Stimulated activated CD4-positive, alpha-beta T cell treated with anti-CD3 and anti-CD28 coated beads, TNF-alpha, amount 100 ng/mL, for 1 hour (primary cell): ENCODE measurements at places on chromosomes 4 and X.

DNA sequence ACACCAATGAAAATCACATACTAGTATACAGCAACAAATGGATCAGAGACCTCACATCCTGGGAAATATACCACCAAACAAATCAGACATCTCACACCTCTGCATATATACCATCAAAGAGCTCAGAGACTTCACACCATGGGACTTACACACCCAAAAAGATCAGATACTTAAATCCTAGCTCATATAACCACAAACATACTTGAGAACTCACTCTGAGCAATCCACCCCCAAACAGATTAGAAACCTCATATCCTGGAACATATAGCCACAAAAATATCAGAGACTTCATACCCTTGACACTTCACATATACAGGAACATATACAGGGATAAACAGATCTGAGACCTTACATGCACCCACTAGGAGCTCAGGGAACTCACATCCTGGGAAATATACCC, 32.1 kb downstream of the SUV39H1 start:
- no peak for DNase-seq

DNA sequence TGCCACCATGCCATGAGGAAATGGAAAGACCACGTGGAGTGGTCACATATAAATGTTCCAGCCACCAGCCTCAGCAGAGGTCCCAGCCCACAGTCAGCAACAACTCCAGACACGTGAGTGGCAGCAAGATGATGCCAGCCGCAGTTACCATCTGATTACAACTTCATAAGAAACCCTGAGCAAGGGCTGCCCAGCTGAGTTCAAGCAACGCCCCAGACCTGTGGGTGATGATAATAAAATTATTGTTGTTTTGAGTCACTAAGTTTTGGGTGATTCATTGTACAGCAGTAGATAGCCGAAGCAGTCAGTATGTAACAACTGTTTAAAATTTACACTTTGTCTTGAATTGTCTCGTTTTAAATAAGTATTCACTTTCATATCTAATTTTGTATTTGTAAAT, 5.8 kb upstream of the CCNG2 start:
- no peak for DNase-seq

DNA sequence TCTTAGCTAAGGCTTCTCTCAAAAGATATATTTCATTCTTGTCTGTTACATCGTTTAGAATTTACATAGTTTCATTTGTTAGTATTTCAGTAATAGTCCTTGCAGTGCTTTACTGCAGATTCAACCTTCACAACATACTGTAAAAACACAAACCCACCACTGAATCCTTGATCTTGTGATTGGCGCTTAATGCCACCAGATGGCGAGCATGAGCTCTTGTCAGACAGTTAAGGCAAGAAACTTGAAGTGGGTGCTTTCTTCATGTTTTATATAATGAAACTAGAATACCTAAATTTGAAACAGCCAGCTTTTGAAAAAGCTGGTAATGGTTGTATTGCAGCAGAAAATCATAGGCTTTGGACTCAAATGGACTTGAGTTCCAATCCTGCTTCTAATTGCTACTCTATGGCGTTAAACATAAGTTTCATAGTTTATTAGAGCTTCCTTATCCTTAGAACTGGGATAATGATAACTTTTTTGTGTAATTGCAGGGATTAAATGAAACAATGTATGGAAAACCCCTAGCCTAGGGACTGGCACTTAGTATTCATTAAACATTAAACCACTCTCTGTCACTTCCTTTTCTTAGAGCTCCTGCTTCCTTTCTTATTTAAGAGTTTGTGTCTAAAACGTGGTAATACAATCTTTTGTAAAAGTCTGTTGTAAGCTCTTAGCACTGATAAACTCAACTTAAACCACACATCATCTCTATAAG, 95.1 kb downstream of the USP9X start:
- peak; percentile 5 for DNase-seq

DNA sequence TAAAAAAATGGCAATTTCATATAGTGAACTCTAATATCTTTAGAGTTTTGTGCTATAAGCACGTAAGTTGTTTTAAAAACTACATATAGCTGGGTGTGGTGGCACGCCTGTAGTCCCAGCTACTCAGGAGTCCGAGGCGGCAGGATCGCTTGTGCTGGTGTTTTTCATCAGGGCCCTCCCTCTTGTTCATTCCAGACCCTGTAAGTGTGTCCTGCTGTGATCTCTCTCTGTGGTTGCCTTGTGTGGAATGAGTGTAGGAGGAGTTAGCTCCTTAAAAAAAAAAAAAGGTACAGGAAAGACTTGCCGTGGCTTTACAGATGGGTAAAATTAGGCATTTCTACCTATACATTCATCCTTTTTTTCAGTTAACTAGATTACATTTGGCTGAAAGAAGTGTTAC, 35.4 kb downstream of the RBBP7 start:
- no peak for DNase-seq

DNA sequence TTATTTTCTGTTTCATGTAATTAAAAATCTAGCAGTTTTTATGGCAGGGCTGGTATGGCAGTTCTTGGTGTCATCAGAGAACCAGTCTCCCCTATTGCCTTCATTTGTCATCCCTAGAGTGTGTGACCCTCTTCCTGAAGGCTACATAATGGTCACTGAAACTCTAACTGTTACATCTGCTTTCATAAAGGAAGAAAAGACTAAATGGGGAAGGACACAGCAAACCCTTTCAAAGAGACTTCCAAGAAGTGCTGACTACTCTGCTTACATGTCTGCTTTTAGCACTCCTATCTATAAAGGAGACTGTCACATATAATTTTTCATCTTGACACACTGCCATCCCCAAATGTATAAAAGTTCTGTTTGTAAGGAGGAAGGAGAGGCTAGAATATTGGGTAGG, 105.9 kb upstream of the DIAPH2 start:
- DNase-seq: no peak

GRCh38 chr4:184937745-184938144, 80.5 kb upstream of the HELT start:
- no peak for DNase-seq

- DNase-seq: no peak
These were observed 41.5 kb upstream of the SMIM10 start for GRCh38 chrX:134949271-134949670.

DNA sequence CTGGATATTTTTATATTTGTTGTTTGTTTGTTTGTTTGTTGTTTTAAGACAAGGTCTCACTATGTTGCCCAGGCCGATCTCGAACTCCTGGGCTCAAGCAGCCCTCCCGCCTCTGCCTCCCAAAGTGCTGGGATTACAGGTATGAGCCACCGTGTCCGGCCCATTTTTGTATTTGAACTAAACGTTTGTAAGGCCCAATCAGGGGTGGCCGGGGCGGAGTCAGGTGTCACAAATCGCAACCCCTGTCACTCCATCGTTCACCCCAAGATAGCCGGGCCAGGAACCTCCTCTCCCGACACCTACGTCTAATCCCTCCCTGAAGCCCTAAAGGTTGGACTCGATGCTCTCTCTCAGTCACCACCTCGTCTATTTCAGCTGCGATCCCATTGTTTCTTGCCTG, 722 bp upstream of the EFHC2 start:
- peak; percentile 16 for DNase-seq

DNA sequence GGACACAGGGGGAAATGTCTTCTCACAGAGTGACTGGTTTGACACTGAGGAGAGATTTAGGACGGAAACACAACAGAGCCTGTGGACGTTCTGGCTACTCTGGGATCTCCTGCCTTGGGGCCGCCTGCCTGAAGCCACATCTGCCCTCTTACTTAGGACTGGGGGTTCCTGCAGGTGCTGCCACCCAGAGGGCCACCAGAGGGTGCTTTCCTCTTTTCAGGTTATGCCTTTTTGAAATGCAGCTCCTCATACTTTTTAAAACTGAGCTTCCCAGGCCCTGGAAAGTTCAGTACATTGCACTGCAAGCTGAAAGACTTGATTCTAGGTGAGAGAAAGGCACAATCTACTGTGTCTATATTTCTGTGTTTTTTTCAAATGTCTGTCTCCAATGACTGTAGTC, 92.2 kb upstream of the PGRMC2 start:
- no peak for DNase-seq

DNA sequence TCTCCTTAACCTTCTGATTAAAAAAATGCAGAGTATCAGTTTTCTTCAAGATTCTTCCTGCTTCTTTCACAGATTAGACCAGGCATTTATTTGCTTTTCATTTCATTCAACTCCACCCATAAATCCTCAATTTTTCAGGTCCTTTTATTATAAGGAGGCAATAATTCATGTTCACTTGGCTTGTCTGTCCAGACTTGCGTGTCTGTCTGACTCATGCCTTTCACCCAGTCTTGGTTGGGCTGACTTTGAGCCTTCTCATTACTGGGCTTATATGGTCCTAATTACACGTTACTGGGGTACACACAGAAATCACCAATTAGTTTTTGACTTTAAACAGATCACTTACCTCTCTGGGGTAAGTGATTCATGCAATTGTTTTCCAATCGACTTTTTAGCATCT, 48.8 kb upstream of the GALNT7 start:
- no peak for DNase-seq

GRCh38 chrX:55312655-55313054, 47.9 kb upstream of the PAGE3 start:
- DNase-seq: no peak

DNA sequence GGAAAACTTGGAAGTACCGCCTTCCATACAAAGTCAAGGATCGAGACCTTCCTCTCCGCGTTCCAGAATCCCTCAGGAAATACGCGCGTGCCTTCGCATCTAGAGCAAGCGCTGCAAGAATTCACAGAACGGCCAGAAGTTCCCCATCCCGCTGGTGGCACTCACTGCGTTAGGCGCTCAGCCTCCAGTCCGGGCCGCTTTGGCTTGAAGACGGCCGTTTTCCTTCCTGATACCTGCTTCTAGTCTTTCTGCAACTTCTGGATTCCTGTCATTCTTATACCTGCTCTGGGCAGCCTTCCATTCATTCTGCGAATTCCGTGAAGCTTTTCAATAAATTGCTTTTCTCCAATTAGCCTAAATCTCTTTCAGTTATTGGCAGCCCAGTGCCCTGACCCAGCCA, 896.4 kb downstream of the TRIML1 start:
- no peak for DNase-seq

DNA sequence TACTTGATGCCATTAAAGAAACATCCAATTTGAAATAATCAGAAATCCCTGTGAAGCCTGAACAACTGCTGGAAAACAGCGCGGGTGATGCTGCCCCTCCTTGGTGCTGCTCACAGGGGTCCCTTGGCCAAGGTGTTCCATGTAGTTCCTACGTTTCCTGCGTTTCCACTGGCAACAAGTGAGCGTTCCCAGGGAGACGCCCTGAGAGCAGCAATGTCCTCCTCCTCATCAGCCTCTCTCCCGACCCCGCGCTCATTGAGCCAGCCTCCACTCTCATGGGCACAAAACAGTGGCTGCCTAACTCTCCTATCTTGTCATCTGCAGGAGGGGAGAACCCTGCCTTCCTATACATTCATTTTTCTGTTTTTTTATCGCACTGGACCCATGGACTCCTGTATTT, 18.9 kb downstream of the LETM1 start:
- no peak for DNase-seq

DNA sequence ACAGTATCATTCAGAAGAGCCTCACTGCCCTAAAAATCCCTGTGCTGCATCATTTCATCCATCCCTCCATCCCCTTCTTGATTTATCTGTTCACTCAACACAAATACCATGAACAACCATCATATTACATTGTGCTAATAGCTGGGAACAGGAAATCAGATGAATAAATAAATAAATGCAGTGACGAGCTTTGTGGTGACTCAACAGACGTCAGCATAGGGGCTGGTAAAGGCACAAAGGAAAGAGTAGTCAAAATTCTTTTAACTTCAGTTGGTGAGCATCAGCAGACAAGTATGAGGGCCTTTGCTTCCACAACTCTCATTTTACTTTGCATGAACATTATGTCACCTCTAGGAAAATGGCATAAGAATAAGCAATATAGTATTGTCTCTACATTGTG, 65.5 kb downstream of the EDNRA start:
- no peak for DNase-seq

GRCh38 chr4:36111172-36111571, 133.1 kb downstream of the ARAP2 start:
- no peak for DNase-seq

GRCh38 chrX:152640034-152640818, 2.5 kb downstream of the GABRQ start:
- DNase-seq: no peak

DNA sequence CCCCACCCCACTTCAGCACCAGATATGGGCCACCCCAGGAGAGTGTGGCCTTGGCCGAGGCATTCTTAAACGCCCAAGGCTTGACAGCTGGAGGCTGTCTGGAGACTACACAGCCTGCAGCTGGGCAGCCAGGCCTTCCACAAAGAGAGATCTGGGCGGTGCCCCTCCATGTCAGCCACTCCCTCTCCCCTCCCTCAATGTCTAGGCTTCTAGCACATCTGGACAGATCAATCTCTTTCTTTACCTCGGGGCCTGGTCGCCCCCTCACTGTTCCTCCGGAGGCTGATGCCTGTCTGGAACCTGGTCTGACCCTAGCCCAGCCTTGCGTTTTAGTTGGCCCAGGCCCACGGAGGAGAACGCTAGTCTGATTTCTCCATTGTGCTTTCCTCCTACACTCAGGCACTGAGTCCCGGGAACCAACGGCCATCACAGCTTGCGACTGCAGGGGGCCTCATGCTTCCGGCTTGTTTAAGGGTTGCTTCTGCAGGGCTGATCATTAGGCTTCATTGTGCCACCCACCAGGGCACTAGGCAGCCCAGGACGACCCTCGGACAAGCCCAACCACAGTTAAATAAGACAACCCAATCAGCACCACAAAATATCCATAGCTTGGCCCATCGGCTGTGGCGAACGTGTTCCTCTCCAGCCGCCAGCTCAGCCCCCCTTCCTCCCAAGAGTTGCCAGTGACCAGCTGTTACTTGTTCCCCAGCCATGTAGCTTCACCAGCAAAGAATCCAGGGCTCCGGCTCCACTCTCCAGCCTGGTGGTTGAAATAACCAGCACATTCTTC, 200.6 kb downstream of the BCOR start:
- no peak for DNase-seq

DNA sequence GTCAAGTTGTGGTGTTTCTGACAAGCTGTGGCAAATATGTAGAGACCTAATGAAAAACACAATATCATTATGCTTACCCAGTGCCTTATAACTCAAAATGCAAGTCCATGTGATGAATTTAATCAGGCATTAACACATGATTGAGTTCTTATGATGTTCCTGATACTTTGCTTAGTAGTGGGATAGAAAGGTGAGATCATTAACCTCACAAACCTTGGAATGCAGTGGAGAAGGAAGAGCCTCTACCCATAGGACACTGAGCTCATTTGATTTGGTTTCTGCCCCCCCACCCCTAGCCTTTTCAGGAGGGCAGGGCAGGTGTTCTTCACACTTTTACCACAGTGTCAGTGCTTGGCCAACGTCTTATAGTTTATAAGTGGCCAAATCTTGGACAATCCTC, 683.6 kb upstream of the CPEB2 start:
- no peak for DNase-seq

- DNase-seq: no peak
These were observed 345.7 kb upstream of the FAT1 start for GRCh38 chr4:187069398-187069797.

- peak; percentile 3 for DNase-seq
These were observed 394 bp downstream of the MED14 start for GRCh38 chrX:40734971-40735324.

- no peak for DNase-seq
These were observed 43.5 kb upstream of the ZNF330 start for GRCh38 chr4:141177171-141177570.
